ENCODE measurements at places on chromosomes 6 and 20.
A peak's percentile ranks its signal among the peaks of the same experiment; 100 is the strongest.

DNA sequence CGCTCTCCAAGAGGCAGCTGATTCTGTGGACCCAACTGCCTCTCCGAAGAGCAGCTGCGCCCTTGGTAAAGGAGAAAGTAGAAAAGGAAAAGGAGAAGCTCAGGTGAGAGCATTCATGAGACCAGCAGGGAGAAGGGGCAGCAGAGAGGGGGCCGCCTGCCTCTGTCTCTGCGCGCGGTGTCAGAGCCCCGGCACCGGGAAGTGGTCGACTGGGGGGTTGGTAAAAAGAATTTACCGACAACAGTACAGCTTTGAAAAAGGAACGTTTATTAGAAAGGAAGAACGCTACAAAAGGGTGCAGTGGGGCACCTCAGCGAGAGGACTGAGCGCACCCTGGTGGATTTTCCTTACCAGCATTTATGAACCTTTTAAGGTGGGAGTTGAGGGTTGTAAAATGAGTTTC lies 61.9 kb downstream of the GPR6 start:
- DNase-seq: peak; percentile 13

- no peak for DNase-seq
Observed at GRCh38 chr6:130188207-130188899, 34.4 kb downstream of the SAMD3 start.

- no peak for DNase-seq
Observed at GRCh38 chr20:51457533-51457932, 85.0 kb downstream of the NFATC2 start.

DNA sequence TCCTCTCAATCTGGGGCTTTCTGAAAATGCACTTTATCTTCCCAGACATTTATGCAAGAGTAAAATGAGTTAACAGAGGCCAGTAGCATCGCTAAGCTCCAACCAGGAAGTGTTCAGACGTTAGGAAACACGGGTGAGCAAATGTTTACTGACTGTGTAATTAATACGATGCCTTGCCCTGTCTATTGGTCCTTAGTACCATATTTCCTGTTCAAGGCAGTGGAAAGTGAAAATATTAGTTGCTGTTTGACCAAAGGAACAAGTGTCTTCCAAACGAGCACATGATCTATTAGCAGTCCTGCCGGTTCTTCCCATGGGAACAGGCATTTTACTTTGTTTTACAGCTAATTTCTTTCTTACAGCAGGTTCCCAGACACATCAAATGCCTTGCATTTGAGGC lies 311.1 kb upstream of the JAG1 start:
- DNase-seq: no peak

DNA sequence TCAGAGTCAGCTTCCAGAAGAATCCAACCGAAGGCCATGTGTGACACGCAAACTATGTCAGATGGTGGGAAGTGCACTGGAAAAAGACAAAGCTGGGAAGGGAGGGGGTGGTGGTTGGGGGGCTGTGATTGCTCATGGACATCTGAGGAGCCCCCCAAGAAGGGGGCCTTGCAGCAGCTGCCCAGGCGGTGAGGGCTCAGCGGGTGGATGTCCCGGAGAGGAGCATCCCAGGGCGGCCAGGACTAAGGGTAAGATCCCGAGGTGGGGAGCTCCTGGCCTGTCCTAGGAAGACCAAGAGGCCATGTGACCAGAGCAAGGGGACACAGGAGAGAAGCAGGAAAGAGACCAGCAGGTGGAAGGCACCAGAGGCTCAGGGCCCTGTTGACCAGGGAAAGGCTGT lies 299.5 kb downstream of the PREX1 start:
- DNase-seq: no peak

DNA sequence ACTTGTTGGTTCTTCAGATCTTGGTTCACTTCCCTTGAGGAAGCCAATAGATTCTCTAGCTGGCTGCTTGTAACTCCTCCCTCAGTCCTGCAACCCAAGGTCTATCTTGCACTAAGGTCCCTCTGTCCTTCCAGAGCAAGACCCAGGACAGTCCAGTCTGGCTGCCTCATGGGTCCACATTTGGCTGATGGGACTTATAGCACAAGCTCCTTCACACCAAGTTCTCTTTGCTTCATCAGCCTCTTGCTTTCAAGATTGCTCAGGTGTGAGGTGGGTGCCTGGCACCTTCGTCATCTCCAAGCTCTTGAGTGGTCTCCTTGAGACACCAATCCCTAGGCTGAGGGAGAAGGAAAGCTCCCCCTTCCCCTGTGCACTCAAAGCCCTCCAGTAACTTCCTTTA lies 28.3 kb downstream of the NSFL1C start:
- no peak for DNase-seq

DNA sequence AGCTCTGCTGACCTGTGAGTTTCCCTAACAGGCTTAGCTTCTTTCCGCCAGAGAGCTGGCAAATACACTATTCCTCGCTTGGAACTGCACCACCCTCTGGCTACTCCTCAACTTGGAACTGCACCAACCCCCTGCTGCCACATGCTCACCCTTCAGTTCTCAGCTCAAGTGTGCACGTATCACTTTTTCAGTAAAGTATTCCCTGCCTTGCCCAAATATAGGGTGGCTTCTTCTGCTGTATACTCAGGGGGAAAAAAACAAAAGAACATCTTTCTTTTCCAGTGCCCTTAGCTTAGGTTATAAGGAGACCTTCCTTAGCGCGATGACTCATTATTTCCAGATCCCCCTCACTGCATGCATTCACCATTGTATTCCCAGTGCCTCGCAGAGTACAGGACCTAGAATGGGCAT lies 21.2 kb downstream of the GNAS-AS1 start:
- DNase-seq: no peak

DNA sequence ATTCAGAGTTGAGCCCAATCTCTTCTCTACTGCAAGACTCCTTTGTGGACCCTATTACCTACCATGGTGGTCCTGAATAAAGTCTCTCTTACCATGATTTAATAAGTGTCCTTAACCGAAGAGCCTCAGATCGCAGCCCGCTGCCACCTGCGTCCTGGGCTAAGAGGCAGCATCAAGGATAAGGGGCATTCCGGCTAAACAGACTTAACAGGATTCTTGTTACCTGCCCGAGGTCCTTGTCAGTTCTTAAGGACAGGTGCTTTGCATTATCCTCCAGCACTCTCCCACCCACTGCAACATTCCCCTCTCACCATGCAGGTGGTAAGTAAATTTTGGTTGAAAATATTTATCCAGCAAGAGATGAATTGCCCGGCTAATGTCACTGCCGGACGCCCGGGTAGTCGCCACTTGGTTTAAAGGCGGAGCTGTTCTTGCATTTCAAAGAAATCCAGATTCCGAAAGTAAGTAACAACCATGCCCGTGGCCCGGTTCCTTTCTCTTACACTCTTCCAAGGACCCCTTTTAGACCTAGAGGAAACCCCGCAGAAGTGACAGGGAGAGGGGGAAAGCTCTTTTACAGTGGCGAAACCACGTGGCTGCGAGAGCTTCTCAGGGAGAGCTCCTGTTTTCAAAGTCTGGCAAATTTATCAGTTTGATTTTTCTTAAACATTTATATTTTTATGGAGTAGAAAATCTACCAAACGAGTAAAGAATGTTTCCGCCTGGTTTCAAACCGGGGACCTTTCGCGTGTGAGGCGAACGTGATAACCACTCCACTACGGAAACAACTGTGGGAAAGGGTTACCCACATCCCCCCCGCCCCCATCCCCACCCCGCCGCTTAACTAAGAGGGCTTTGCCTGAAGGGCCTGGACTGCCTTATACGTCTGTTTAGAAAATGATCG lies 41.9 kb upstream of the PRSS16 start:
- DNase-seq: no peak

- DNase-seq: no peak
Observed at GRCh38 chr6:6406715-6407070, 86.2 kb upstream of the F13A1 start.

DNA sequence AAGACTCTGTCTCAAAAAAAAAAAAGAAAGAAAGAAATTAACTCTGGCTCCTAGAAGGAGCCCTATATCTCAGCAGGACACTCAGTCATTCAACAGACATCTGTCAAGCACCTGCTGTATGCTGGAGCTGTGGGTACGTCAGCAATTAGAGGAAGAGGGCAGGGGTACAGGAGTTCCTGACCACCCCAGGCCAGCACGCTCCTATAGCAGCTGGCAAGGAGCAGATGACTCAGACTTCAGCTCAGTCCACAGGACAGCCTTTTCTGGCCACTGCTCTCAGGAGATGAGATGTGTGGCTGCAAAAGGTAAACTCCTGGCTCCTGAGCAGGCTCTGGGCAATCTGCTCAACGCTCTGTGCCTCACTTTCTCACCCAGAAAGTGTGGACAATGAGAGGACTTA lies 1.7 kb upstream of the RTEL1 start:
- no peak for DNase-seq

DNA sequence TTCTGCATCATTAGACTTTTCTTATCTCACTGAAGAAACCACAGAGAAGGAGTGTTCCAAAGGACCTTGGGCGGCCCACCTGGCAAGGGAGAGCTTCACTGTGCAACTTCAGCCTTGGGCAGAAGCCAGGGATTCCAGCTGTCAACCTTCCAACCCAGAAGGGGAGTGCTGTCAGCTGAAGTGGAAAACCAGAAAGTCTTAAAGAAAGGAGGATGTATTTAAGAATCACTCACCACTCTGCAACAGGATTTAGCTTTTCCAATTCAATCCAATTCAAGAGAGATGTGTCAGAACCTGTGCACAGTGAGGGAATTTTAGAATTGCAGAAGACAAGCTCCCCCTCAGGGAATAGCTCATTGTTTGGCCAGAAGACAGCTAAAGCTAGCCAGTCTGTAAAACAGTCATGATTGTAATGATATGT lies 553.7 kb downstream of the CD83 start:
- DNase-seq: no peak

DNA sequence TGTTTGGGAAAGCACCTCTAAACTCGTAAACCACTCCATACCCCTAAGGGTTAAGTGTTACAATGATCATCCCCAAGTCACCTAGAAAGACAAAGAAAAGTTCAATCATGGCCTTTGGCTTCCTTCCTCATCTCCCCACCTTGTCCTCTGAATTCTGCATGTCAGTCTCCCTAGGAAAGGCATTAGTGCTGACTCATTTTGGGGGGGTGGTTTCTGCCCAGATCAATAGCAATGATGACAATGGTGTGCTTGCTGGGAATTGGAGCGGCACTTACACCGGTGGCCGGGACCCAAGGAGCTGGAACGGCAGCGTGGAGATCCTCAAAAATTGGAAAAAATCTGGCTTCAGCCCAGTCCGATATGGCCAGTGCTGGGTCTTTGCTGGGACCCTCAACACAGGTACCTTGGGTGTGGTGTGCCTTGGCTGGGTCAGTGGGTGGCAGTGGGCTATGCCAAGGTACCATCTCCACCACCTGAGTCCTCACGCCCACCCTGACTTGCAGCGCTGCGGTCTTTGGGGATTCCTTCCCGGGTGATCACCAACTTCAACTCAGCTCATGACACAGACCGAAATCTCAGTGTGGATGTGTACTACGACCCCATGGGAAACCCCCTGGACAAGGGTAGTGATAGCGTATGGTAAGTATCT lies 21.2 kb downstream of the TGM3 start:
- no peak for DNase-seq

- no peak for DNase-seq
Observed at GRCh38 chr6:145630598-145630997, 104.7 kb downstream of the EPM2A start.

DNA sequence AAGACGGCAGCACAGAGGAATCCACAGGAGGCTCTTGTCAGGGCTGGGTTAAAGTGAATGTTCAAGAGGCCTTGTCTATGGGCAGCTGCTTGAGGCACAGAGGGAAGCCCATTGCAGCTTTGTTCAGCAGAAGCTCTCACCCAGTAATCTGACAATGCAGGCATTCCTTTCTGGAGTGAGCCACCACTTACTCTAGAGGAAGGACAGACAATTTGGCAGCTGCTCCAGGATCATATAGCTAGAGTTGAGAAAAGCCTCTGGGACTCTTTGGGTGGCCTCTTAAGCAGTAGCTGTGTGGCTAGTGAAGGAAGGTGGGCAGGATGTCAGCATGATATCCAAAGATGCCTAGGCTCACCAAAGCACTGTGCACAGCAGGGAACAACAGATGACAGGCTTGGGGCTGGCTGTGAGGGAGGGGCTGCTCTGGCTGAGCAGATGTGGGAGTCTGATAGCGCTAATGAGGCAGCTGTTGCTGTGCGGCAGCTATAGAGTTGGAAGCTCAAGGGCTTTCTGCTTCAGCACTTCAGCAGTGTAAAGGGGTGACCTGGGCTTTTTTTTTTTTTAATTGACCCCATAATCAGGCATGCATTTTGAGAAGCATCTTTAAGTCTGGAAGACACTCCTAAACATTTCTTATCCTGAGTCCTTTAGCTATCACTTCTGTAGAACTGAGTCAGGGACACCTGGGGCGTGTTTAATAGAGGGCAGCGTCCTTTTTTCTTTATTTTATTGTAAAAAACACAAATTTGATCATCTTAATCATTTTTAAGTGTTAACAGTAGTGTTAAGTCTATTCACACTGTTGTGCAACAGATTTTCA lies 27.2 kb downstream of the CMTR1 start:
- no peak for DNase-seq

DNA sequence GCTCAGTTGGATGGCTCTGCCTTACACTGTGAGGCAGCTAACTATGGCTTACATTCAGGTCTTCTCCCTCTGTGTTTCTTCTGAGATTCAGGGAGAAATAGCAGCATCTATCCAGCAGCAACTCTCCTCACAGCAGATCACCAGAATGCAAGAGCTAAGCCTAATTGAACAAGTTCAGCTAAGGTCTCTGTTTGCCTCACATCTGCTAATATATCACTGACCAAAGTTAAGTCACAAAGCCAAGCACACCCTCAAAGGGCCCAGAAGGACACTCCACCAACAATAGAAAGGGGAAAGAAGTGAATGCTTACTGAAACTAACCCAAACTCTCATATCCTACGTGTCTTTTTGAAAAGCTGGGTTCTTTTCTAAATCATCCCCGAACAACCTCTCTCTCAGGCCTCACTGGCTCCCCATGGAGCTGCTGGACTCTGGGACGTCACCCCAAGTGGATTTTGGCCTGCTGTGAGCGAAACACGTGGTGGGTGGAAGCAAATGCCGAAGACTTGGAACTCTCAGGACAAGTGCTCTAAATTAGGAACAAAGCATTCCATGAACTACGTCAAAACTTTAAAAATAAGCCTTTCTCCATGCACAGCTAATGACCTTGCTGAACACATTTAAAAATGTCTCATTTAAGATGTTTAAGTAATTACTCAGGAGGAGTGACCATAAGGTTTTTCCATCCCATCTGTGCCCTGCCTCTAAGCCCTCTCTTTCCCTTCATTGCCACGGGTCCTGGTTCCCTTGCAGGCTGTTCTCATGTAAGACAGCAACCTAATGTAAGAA lies 167.5 kb upstream of the PLCB4 start:
- DNase-seq: no peak

- no peak for DNase-seq
Observed at GRCh38 chr6:168137024-168137423, 58.0 kb upstream of the FRMD1 start.

DNA sequence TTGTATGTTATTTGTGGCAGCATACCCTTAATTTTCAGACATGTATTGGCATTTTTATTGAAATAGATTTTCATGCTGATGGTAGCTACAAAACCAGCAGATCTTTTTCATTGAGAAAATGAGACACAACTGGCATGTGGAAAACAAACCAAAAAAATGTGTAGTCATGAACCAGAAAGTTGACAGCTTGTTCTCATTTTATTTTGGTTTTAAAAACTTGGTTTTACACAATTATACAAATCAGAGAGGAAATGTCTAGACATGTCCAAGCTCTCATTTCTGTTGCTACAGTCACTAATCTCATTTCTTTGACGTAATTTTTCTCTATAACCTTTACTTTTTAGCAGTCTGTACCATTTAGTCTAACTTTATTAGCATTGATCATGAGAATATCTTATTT lies 85.4 kb downstream of the GRIK2 start:
- DNase-seq: no peak

GRCh38 chr6:82364087-82365015 lies 734 bp downstream of the TPBG start:
- no peak for DNase-seq

Data from effector CD8-positive, alpha-beta T cell (primary cell).